Femur (tissue), 1 donor: ENCODE measurements at places on chromosomes 2 and 18.

GRCh38 chr2:216281316-216281715 is 91.0 kb downstream of the MARCHF4 start:
- DNase-seq = no peak

- no peak for DNase-seq
Measured at GRCh38 chr2:186485576-186485870, 537 bp upstream of the ZC3H15 start.

DNA sequence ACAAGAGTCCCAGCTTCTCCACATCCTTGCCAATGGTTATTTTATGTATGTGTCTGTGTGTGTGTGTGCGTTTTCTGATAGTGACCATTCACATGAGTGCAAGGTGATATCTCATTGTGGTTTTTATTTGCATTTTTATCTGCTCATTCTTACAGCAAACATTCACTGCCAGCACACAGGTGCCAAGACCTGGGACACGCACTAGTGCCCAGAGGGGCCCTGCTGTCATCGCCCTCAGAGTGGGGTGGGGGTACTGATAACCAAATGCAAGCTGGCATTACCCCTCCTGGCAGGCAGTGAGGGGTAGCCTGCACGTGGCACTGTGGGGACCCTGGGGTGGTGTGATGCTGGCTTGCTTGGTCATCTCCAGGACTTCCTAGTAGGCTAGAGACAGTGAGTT is 285.4 kb downstream of the LPIN1 start:
- DNase-seq = no peak

DNA sequence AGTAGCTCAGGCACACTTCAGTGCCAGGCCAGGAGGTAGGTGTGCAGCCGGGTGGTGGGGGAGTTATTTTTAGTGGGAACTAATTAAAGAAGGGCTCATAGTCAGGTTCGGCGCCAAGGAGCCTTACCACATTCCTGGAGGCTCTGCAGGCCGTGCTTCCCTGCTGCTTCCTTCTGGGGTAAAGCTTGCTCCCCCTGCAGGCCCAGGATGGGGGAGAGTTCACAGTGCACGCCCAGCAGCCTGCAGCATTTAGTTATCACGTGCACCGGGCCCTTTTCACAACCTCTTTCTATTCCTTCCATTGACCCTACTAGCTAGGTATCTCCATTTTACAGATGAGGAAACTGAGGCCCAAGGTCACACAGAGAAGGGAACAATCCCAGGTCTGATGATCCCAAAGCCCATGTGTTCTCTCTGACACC is 2.5 kb downstream of the KCNF1 start:
- no peak for DNase-seq

DNA sequence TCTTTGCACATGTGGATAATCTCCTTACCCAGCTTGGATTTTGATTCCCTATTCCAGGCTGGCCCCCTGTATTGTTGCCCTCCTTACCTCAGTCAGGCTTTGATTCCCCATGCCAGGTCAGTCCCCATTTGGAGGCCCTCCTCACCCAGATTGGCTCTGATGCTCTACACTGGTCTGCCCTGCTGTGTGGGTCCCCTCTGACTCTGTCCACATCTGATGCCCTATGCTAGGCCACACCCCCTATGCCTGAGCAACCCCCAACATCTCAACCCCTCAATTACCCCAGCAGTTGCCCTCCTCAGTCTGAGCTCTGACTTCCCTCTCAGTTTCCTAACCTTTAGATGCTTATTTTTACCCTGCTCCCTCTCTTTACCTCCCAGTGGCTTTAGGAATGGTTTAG is 89.4 kb downstream of the UBR3 start:
- no peak for DNase-seq

DNA sequence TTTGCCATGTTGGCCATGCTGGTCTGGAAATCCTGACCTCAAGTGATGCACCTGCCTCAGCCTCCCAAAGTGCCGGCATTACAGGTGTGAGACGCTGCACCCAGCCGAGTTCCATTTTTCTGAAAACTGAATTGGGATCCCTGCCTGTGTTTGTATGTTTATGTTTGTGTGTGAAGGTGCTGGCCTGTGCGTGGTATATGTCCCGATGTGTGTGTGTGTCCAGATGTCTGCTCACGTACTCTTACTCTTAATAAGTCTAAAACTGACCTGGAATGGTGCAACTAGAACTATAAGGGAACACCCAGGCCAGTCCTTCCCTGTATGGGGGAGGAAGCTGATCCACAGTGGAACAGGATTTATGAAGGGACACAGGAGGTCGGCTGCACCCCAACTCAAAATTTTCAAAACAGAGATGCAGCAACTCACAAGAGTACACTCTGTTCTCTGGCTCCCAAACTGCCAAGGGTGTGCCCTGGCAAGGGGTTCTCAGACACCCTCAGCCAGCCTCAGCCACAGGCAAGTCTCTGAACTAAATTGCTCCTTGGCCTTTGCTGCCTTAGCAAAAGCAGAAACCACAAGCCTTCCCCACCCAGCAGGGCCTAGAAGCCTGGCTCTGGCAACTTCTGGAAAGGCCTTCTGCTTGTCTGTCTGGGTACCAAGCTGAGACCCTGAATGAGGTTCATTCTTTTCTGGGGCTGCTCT is 36.5 kb downstream of the RHOB start:
- peak; percentile 65 for DNase-seq

GRCh38 chr2:211762479-211762878 is 776.1 kb downstream of the ERBB4 start:
- no peak for DNase-seq
